NCI-H2107 (cell line): ENCODE measurements at places on chromosomes 1 and 21.
A peak's percentile ranks its signal among the peaks of the same experiment; 100 is the strongest.

GRCh38 chr21:25558123-25558522, 49.2 kb downstream of the MRPL39 start:
- DNase-seq, result no peak

GRCh38 chr1:118698911-118699310, 289.2 kb downstream of the TBX15 start:
- DNase-seq, result no peak

- DNase-seq, result no peak
Measured at GRCh38 chr1:43576521-43576920, 45.8 kb downstream of the PTPRF start.

DNA sequence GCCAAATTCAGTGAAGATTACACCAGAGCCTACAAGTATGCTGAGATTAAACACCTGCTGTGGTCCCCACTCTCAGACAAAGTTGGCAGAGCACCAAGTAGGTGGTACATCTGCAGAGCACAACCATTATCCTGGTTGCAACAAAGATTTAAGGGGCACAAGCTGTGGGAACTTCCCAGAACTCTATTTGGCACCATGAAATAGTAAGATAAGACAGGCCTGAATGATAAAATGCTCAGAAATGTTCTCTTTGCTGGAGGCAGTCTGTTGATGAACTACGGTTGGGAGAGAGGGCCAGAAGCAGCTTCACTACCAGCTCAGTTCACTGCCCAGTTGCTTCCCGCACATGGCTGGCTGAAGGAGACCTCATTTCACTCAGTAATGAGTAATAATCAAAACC, 19.9 kb downstream of the RPL5 start:
- no peak for DNase-seq

DNA sequence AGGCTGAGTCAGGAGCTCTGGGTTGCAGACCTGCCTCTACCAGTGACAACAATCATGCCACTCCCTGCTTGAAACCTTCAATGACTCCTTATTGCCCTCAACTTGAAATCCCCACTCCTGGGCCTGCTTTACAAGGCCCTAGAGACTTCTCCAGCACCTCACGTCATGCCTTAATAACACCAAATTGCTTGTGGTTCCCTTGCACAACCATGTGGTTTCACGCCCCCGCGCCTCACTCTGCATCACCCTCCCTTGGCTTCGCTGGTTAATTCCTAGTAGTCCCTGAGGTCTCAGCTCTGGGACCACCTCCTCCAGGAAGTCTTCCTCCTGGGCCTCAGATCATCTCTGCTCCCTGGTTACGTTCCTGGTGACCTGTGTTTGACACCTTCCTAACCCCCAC, 33.0 kb downstream of the EPHA2 start:
- peak; percentile 87 for DNase-seq

- DNase-seq, result no peak
Measured at GRCh38 chr1:201968202-201968925, 13.1 kb downstream of the TIMM17A start.

DNA sequence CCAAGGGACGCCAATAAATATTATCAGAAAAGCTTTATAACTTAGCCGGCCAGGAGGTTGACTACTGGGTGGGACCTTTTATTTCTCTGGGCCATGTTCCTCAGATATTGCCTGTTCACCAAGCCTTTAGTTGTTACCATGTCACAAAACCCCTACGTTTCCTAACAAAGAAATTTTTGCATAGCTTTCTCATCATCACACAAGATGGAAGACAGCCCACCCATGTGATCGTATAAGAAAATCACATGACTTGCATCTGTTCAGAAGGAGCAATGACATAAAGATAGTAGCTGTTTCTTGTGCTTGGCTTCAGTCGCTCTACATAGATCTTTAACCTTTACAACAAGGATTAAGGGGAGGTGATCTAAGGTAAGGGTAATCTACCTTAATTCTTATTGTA, 88.9 kb upstream of the NGF start:
- DNase-seq, result no peak

- DNase-seq, result no peak
Measured at GRCh38 chr1:30523055-30524020, 200.0 kb downstream of the MATN1 start.

GRCh38 chr1:66542811-66543767, 9.1 kb downstream of the SGIP1 start:
- peak; percentile 77 for DNase-seq

DNA sequence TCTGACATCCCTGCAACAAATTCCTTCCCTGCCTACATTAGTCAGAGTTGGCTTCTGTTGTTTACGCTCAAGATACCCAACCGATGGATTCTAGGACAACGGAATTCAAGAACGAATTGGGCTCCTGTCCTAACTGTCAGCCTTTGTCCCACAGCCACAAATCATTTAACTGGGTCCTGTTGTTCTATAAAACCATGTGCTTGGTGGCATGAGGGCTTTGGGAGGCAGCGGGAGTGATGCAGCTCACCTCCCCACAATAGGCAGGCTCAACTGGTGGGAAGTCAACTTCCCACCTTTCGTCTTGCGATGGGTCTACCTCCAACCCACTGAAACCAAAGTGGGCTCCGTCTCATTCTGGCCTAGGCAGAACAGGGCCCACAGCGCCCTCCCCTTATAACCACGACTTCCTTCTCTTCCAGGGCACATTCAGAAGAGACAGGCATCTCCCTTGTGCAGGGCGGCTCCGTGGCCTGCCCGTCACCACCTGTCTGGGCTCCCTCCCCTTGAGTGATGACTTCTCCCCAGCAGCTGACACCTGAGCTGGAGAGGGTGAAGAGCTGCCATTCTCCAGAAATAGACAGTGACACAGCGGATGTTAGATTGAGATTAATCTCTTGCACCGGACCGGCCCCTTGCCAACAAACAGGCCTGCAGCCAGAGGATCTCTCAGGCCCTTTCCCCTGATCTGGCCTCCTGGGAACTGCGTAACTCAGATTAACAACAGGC, 26.5 kb downstream of the LRRC38 start:
- DNase-seq, result no peak

DNA sequence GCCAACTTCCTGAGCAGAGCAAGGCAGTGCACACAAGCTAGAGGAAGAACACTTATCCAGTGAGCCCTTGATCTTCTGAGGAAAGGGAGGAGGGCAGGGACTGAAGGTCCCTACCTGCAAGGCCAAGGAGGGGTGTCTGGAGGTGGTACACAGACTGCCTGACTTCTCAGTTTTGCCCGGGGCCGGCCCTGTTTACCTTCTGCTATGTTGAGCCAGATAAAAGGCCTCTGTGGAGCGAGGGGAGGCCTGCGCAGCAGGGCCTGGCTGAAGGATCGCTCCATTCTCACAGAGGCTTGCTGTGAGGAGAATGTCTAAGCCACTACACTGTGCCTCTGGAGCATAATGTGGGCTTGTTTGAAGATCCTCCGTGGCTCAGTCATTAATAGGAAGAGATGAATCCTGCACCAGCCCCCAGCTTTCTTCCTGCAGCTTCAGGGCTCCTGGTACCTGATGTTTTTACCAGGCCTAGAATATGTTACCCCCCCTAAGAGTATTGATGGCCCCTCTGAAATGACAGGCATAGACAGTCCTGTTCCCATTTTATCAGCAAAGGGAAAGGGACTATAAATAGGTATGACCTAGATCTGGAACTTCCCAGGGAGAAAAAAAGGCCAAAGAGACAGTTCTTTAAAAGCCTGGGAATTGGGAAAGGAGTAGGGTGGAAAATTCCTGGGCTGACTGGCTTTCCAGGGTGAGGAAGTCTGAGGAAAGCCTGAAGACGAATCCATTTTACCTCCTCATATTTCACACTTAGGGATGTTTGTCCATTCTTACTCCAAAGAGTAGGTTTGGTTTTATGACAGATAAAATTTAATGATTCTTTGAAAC, 4.7 kb downstream of the POGK start:
- no peak for DNase-seq

GRCh38 chr1:43963006-43963405, 6.8 kb upstream of the DPH2 start:
- DNase-seq, result no peak

GRCh38 chr21:25490742-25491141, 116.5 kb downstream of the MRPL39 start:
- no peak for DNase-seq

GRCh38 chr1:192521734-192522133, 53.8 kb upstream of the RGS1 start:
- DNase-seq, result no peak

DNA sequence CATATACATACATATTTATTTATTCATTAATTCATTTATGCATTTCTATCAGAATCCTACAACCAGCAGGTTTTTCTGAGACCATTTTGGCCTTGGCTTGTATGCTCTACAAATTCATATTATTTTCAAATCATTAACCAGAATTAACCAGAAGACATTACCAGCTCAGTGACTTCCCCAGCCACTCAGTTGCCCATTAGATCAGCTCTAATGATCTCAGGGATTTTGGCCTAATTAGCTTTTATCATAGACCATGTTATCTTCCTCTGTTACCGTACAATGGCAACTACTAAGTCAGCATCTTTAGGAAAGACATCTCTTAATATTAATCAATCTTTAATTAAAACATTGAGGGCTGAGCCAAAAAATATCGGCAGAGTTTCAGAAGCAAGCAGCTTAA, 90.3 kb upstream of the BMP8A start:
- no peak for DNase-seq

- DNase-seq, result no peak
Measured at GRCh38 chr1:79364896-79365295, 358.4 kb upstream of the ADGRL4 start.

DNA sequence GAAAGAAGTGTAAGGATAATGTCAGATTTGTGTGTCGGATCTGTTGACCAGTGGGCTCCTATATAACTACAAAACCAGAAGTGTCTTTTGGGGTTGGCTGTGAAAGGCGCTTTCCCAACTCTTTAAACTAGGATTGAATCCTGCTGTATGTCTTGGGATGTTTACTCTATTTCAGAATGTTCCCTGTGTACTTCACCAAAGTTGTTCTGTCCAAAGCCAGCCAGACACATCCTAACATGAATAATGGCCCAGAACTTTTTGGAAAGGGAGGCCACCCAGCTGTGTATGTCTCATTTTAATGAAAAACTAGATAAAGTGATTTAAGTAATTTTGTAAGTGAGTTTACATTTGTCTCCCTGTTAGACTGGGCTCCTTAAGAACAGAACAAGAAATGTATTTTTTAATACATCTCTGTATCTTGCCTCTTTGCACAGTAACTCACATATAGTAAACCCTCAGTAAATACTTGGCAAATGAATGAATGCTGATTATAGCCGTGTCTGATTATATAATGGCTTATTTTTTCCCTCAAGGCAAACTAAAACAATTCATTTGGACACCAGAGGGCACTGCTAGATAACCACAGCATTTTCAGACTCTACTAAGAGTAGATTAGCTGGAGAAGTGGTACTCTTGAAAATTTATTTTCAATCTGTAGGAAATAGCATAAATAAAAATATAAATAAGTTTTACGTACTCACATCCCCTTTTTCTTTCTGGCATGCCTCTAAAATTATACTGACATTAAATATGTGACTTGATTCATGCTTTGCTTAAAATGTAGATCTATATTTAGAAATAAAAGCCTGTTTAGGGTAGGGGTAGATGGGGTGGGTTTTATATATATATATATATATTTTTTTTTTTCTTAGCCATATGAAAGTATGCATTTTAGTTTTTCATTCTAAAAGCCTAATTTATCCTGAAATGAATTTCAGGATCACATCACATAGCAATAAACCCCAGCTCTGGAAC, 23.8 kb downstream of the TSEN15 start:
- DNase-seq, result peak; percentile 36

DNA sequence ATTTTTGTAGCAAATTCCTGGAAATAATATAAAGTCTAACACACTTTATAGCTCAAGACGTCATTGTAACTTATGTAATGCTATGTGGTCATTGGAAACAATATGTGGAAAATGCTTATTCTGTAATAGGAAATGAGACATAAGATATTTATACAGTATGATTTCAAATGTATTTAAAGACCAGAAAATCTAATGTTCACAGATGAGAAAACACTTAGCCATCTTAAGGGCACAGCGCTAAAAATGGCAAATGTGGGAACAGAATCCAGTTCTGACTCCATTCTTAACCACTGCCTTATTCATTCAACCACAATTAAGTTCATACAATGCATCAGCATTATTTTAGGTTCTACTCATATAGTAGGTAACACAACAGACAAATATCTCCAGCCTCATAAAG, 12.5 kb downstream of the CSDE1 start:
- no peak for DNase-seq

DNA sequence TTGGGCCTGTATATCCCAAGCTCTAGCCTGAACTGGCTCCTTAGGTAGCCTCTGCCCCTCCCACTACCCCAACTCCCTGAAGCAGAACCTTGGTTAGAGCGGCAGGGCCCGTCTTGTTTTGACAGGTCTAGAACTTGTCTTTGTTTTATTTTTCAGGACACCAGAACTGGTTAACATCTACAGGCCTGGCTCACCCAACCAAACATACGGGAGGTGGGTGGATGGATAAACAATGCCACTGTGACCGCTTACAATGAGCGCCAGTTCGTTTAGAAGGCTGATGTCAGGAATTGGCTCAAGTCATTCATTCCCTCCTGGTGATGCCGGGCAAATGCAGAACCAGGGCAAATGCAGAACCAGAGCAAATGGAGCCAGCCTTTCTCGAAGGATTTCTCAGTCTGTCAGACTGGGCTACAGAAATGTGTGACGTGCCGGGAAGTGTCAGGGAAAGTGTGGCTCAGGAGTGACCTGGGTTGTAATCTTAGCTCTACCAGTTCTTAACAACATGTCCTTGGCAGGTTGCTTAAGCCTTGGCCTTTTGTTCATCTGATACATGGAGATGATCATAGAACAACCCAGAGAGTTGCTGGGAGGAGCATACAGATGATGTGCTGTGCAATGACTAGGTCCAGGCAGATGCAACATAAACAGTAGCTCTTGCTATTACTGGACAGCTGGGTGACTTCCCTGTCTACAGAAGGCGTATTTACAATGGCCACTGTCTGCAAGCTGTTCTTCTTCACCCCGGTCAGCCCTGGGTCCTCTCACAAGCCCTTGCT, 30.5 kb upstream of the BTG2 start:
- no peak for DNase-seq

- no peak for DNase-seq
Measured at GRCh38 chr1:15522551-15522950, 1.5 kb downstream of the CASP9 start.

DNA sequence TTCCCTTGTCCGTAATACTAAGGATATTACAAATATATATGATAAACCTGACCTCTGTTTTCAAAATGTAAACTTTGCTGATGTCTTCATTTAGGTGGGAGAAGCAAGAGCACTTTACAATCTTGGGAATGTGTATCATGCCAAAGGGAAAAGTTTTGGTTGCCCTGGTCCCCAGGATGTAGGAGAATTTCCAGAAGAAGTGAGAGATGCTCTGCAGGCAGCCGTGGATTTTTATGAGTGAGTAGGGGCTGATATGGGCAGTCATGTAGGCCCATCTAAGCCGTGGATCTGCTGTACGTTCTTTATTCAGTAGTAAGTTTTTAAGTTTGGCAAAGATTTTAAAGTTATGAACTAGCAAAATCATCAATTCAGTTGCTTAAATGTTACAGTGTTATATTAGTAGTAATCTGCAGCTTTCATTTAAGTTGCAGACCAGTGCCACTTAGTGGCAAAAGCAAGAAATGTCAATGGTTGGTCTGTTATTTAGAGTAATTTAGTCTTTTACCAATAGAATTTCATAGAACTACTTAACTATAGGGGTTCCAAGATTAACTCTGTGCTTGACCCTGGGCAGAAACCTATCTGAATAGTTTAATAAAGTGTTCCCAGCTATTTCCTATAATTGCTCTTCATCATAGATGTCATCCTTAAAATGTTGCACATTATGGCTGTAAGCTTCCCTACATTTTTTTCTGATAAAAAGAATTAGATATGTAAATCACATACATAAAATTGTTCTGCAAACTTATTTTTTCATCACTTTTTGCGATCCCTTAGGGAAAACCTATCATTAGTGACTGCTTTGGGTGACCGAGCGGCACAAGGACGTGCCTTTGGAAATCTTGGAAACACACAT, 21.3 kb downstream of the GPSM2 start:
- DNase-seq, result peak; percentile 10
